ENCODE measurements at places on chromosomes 5 and 9.

DNA sequence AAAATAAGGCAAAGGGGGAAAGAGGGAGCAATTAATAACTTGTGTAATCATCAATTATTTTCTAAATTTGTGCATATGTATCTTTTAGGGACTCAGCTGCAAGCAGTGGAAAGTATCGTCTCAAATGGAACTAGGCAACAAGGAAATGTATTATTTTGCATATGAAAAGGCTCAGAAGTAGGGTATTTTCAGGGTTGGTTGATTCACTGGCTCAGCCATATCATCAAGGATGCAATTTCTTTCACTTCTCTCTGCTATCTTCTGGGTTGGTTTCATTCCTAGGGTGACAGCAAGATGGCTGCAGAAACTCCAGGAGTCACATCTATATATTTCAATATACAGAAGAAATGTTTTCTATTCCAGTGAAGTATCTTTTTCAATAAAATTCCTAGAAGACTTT, 509.8 kb downstream of the DMAC1 start:
- DNase-seq: no peak

- no peak for DNase-seq
Observed at GRCh38 chr9:86714999-86715398, 232.3 kb downstream of the GAS1 start.

- DNase-seq: no peak
Observed at GRCh38 chr9:75845806-75846205, 44.7 kb upstream of the PCSK5 start.

GRCh38 chr9:114140850-114141249, 14.5 kb upstream of the COL27A1 start:
- no peak for DNase-seq

DNA sequence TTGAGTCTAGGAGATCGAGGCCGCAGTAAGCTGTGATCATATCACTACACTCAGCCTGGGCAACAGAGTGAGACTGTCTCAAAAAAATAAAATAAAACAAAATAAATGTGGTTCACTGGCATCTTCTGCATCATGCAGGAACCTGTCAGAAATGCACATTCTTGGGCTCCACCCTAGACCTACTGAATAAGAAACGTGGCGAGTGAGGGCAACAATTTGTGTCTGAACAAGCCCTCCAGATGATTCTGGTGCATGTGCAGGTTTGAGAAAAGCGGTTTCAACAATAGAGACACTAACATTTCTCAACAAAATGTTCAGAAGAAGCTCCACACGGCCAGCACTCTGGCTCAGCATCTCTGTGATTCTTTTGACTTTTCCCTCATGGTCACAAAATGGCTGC, 42.8 kb upstream of the CPEB4 start:
- no peak for DNase-seq

GRCh38 chr9:6034954-6035353, 19.5 kb upstream of the RANBP6 start:
- no peak for DNase-seq

DNA sequence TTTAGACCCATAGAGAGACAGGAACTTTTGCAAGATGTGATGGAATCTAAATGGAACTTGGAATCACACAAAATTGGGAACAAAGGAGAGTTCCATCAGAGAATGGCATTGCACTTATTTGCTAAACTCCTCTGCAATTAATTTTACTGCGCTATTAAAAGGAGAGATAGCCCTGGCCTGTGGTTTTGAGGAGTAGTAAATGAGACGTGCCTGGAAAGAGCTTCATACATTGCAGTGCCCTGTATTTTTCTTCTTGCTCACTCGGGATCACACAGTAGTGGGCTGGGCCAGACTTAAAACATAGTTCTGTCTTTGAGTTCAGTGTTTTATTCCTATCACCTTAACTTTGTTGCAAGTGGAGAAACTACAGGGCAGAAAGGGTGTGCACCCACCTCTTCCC, 94.4 kb upstream of the SLC27A6 start:
- DNase-seq: no peak

- no peak for DNase-seq
Observed at GRCh38 chr9:19998823-19999455, 210.1 kb upstream of the SLC24A2 start.

- no peak for DNase-seq
Observed at GRCh38 chr5:42228279-42228678, 195.0 kb upstream of the GHR start.

DNA sequence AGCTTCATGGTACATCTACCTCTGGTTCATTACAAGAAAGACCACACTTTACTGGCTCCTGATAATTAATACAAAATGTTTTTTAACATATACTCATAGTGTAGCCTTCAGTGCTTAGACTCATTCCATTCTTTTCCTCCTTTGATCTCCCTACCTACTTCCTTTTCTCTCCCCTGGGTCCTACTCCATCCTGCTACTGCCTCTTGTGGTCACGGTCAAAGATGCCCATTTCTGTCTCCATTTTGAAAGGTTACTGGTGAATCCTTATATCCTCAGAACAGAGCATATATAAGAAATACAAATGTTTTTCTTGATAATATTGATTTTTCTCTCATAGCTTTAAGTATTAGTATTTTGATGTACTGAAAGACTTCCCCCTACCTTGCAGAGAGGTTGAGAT, 375.9 kb downstream of the ARRDC3 start:
- no peak for DNase-seq

DNA sequence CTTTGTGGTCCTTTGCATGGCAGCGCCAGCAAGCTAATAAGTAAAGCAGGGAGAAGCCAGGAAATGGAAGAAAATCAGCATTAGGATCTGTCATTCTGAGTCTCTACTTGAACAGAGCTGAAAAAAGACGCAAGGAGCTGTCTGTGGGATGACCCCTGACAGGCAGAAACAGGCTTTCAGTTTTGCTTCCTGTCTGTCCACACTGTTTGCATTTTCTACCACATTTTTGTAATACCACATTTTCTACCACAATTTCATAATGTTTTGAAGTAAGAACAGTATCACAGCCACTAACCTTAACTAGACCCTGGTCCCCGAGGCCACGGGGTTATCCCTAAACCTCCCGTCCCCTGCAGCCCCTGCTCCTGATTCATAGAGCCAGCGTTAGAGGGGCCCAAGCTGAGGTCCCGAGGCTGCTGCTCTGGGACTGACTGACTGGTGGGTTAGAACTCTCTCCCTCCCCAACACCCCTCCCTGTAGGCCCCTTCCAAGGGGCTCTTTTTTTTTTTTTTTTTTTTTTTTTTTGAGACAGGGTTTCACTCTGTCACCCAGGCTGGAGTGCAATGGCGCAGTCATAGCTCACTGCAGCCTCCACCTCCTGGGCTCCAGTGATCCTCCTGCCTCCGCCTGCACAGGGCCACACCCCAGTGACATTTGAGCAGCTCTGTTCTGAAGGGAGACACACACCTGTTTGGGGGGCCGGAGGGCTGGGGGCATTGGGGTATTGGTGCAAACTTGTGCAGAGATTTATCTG, 4.0 kb upstream of the CLIC3 start:
- DNase-seq: no peak

DNA sequence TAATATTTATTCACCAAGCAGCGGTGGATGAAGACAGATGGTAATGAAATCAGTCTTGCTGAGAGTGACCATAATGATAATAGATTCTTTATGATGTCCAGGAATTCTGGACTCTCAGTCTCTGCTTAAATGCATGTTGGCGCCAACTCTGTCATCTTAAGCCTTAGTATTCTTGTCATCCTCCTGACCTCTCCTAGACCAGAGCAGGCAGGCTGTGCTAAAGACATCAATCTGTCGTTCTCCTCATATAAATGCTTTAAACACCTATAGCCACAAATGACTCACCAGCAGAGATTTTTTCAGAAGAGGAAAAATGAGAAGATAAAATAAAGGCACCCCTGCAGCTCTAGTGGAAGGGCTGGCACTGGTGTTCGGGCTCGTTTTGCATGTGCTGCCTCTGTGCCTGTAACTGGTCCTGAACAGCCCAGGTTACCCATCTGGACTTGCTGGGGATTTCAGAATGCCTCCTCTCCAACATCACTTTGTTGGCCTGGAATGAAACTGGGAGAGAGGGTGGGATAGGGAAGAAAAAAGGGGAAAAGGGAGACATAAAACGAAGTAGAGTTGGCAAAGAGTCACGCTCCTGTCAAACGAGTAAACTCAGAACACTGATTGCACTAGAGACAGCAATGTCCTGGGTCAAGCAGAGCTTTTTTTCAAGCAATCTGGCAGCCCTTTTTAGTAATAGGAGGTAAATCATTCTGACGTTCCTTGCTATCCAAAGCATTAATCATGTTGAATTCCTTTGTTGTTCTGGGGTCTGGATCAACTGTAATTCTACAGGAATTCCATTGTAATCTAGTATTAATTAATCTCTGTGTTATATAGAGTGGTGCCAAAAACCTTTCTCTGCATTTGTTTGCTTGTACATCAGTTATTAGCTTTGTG, 195.5 kb upstream of the CLINT1 start:
- no peak for DNase-seq

Measured in NCI-H1048 (cell line).